ENCODE measurements at places on chromosomes 4 and X.

GRCh38 chrX:34875204-34875603 is 67.4 kb upstream of the FAM47B start:
- DNase-seq: no peak

DNA sequence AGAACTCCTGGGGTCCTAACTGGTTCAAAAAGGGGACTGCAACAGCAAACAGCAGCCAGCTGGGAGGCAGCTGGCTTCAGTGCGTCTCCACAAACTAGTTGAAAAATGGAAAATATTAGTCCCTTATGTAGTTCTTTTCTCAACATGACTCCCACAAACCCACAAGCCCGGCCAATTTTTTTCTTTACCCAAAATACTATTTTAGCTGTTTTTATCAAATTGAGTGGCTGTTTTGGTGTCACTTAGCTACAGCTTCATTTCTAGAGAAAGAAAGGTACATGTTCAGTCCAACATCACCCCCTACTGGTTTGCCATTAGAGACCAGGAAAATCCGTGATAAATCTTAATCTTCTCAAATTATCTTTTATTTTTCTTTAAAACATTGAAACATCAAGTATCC is 97.2 kb downstream of the GUCY2F start:
- no peak for DNase-seq

DNA sequence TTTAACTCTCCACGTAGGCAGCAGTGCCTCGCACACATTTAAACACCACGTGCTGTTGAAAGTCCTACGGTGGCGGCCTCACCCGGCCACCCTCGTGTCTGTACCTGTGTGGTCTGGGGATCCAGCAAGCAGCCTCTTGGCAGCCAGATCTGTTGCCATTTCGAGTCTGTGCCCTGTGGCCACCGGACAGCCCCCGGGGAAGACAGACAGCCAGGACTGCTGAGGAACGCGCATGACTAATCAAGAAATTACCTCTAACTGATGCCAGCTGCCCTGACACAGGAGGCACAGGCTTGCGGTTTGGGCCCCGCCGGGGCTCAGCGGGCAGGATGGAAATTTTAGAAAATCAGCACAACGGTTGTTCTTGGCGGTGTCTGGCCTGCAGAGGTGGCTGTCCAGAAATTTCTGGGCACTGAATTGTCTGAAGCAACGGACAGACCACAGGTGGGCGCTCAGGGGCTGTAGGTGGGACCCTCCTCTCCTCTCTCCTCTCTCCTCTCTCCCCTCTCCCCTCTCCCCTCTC is 15.6 kb upstream of the ASMTL start:
- DNase-seq: peak; percentile 73

DNA sequence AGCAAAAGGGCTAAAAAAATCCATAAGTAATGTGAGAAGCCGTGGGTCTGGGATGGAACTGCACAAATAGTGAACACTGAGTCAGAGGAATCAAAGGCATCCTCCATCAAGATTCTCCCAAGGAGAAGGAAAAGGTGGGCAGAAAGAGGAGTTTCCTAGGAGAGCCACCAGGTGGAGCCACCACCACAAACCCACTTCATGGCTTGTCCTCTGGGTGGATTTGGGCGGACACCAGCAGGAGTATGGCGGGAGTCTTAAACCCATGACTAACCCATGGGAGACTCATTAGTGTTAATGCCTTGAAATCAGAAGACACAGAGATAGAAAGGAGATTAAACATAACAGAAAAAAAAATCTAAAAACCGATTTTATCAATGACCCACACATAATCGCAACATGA is 147.7 kb downstream of the SH3KBP1 start:
- peak; percentile 23 for DNase-seq

GRCh38 chrX:101803451-101803850 is 128.4 kb downstream of the ZMAT1 start:
- no peak for DNase-seq

DNA sequence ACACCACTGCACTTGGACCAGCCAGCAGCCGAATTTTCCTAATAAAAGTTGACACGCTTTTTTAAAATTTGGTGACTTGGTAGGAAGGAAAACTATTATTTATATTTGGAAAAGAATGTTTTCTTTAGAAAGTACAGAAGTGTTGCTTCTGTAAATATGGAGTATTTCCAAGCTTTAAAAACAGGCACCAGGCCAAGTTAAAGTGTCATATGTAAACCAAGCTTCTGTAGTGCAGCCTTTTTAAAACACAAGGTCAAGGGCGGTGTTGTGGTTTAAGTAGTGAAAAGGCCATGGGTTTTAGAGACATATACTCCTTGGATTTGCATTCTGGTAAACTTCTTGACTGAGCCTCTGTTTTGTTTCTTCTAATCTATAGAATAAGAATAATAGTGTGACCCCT is 62.7 kb downstream of the TRIM2 start:
- DNase-seq: no peak

GRCh38 chrX:37378830-37379229 is 29.7 kb downstream of the PRRG1 start:
- DNase-seq: no peak

- no peak for DNase-seq
Observed at GRCh38 chr4:1407657-1408333, 1.6 kb upstream of the NKX1-1 start.

GRCh38 chr4:146508229-146508939 is 13.4 kb downstream of the SLC10A7 start:
- no peak for DNase-seq

DNA sequence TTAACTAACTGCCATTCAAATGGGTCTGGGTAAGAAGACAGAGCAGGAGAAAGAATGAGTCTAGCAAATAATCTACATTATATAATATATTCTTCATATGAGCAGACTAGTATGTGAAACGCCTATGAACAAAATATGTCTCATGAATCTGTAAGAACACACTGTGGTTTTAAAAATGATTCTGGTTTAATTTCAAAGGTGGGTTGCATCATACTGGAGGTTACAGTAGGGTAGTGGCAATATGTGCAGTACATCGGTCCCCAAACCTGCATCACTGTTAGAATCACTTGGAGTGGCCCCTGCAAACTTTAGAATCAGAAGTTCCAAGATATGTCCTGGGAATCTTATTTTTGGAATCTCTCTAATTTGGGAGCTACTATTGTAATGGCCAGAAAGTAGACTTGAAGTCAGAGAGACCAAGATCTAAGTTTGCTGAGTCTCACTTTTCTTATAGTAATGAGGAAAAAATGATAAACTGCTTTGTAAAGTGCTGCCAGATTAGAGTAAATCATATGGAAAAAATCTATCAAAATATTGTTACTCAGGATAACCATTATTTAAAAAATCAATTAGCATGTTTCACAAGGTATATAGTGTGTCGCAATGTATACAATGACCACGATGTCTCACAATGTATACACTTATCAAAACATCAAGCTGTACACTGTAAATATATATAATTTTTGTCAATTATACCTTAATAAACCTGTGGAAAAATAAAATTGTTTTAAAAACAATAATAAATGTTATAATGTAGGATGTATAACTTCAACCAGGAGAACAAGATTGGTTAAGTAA is 37.9 kb upstream of the ARSJ start:
- DNase-seq: no peak

DNA sequence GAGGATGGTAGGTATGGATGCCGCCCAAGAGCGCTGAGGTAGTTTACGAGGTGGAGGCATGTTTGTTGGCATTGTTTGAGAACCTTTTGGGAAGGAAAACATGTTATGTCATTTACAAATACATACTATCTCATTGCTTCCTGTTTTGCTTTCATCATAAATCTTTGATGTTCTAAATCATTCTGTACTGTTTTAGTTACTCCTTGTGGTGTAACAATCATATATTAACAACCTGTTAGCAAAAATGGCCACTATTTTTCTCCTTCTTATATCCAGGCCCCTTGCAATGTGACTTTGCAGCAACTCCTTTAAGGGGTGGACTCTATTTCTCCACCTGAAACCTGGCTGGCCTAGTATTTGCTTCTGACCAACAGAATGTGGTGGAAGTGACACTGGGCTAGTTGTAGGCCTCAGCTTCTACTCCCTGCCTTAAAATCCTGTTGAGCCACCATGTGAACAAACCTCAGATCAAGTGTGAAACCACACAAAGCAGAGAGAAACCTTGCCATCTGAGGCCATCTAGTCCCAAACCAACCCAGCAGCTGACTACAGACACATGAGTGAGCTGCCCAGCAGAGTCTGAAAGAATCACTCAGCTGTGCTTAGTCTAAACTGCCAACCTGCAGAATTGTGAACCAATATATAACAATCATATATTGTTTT is 15.8 kb upstream of the CXorf38 start:
- no peak for DNase-seq

DNA sequence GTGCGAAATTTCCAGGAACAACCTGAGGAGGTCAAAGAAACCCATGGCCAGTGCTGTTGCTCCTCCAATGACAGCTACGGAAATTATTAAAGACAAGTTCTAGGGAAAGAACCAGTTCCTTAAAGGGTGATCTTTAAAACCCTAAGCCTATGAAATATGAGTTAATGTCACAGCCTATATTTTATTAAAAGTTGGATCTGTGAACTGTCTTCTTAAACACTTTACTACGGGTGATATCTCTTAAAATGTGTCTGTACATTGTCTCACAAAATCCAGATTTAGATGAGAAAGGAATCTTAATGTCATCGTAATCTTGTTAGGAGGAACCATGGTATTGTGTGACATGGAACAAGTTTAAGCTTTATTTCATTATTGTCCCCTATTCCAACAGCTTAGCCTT is 46.3 kb upstream of the VCX3B start:
- DNase-seq: no peak

DNA sequence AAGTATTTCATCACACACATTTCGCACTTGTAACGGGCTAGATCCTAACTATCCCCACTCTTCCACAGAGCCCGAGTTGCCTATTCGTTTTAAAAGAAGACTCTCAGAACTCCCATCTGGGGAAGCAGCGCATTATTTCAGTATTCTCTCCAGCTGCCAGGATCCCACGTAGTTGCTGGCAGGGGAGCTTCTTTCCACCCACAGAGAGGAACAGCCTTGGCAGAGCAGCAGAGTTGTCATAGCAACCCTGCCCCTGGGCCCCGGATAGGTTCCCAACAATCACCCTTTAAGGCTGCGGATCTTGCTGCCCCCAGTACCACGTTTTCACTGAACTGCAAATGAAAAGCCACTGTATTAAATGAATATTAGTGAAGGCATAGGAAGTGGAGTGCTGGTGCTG is 106.7 kb downstream of the GPM6A start:
- DNase-seq: no peak

- DNase-seq: no peak
Observed at GRCh38 chrX:138996268-138996667, 284.8 kb upstream of the FGF13 start.

DNA sequence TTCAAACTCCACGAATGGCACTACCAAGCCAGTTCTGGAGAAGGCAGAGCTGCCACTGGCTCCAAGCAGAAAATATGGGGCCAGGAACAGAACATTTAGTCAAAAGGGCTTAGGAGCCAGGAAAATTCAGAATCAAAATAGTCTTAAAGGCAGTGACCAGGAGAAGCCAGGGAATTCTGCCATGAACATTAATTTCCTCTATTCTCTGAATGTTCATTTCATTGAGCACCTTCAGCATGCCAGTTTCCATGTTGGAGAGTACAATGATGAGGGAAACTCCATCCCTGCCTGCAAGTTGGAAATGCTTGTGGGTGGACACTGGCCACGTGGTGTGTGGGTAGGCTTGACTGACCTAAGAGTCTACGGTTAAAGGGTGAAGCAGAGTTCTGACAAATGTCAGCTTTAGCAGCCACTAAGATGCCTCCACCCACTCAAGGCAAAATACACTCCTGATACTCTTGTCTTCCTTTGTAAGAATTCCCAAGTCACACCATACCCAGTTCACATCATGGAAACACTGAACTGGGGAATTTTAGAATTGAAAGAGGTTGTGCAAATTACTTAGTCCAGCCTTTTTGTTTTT is 190.1 kb upstream of the C1QTNF7 start:
- no peak for DNase-seq

GRCh38 chrX:20252381-20253231 is 14.1 kb downstream of the RPS6KA3 start:
- peak; percentile 61 for DNase-seq

- DNase-seq: no peak
Observed at GRCh38 chr4:98754736-98755135, 96.3 kb upstream of the TSPAN5 start.

Measured in activated CD4-positive, alpha-beta T cell treated with anti-CD3 and anti-CD28 coated beads, Interleukin-2, amount 50 U/mL, for 4 hours (primary cell).